ENCODE measurements at places on chromosomes 2 and 18.

- DNase-seq, result no peak
Measured at GRCh38 chr2:60880643-60881046, 729 bp upstream of the REL start.

DNA sequence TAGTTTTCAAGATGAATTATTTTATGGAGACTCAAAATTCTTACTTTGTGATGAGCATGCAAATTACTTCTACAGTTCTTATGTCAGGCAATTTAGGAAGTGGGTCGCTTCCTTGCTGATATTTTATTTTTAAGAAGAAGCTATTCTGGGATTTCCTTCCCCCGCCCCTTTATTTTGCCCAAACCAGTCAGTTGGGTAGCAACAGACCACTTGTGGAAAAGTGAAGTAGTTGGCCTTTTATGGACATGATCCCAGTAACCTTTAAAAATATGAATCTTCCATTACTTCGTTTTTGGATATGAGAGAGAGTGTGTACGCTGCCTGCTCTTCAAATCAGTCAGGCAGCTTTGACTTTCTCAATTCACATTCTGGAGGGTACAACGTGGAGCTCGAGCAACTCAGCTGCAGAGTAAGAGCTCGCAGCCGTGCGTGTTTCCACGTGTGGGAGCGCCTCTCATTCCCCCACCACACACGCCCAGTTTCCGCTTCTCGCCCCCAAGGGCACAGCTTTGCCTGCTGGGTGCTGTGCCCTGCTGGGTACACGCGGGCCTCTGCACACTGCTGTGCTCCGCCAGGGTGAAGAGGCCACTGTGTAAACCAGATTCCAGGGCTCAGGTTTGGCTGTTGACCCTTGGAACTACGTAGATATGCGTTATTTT is 92.6 kb downstream of the ITGB1BP1 start:
- no peak for DNase-seq

DNA sequence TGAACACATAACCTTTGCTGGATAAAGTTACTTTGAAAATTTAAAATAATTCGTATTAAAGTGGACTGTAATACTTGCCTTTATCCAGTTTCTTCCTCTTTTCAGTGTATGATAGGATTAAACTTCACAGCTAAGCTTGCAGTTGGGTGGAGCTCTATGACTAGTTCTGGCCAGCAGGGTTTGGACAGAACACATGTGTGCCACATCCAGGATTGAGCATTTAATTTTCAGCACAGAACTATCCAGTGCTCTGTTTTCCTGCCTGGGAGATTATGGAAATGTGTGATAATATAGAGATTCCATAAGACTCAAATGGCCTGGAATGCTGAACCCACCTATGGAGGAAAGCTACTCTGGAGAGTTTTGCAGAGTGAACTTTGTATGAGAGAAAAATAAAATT is 200.2 kb downstream of the OSR1 start:
- DNase-seq, result no peak

DNA sequence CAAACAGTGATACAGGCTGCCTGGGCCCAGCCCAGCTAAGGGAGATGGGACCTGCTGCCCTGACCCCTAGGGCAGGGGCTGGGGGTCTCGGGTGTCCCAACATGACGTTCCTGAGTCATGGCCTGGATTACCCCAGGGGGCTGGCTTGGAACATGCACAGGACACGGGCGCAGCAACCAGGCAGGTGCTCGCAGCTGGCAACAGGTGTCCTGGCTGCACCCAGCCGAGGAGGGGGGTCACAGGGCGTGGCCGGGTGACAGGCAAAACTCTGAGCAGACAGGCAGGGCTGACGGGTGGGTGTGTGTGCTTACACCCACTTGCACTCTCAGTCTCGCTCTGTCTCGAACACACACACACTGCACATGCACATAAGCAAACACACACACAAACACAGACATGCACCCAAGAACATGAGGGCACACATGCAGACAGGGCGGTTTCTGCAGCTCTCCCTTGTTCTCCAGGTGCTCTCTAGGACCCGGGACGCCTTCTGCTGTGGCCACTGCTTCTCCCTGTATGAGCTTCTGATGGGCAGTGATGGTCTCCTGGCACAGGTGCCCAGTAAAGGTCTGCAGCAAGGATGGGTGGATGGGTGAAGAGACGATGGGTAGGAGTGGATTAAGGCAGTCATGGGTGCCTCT is 33.7 kb upstream of the TAF1B start:
- DNase-seq, result no peak

- no peak for DNase-seq
Measured at GRCh38 chr2:223928113-223929006, 16.8 kb downstream of the WDFY1 start.

DNA sequence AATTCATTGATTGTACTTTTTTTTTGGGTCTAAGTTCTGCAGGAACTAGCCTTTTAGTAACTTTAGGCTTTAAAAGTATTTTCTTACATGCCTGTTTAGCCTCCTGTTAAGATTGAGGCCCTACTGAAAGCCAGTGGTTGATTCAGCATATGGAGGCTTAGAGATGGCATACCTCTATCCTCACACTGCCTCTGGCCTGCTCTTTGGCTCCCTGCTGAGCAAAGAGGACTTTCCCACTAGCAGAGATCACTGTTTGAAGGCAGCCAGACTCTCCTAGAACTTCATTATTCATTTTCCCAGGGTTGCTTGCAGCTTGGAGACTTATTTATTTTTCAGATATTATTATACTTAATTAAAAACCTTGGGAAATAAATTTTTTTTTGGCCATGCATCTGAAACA is 405.6 kb upstream of the MEX3C start:
- no peak for DNase-seq

DNA sequence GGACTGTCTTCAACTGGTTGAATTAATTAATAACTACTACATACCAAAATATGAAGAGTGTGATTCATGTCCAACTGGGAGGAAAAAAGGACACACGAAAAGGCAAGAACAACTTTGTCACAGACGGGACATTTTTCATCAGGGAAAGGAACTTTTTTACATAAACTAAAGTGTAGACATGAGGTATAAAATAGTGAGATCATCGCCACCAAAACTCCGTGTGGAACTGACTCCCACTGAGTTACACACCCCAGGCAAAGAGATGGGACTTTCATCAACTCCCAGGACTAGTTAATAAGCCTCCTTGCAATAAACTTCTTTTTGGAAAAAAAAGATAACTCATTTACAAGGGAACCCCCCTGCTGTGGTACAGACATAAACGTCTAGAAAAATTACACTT is 12.9 kb upstream of the NMI start:
- no peak for DNase-seq

- DNase-seq, result no peak
Measured at GRCh38 chr2:196174404-196174803, 3.0 kb upstream of the STK17B start.

GRCh38 chr2:198309673-198310280 is 505.4 kb downstream of the PLCL1 start:
- DNase-seq, result no peak

DNA sequence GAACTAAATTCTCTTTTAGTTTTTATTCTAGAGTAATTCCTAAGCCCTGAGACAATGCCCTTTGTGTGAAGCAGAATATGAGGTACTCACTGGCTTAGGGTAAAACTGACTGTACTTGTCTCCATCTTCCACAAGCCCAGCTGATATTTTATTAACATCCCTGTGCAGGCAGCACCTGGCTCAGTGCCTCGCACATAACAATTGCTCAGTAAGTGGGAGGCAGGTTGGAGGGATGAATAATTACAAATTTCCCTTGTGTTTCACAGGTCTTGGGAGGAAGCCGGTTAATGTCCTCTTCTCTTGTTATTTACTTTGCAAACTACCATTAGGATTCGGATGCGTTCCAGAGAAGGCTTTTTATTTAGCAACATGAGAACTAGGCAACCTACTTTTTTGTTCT is 249.8 kb upstream of the FSHR start:
- no peak for DNase-seq

DNA sequence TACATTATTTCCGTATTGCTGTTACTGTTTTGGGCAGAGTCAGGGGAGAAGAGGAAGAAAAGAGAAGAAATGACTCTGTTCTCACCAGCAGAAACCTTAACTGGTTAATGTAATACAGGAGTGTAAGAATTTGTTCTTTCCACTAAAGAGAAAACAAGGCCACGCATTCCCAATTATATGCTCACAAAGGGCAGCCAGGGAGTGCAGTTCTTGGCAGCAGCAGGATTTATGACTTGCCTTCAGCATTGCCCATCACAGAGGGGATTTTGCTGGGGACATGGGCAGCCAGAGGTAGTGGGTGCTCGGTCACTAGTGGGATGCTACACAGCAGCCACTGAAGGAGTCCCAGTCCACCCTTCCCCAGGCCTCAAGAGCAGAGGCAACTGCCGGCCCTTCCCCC is 18.4 kb downstream of the MREG start:
- DNase-seq, result no peak

- no peak for DNase-seq
Measured at GRCh38 chr2:232878855-232879617, 9.0 kb downstream of the SNORC start.

DNA sequence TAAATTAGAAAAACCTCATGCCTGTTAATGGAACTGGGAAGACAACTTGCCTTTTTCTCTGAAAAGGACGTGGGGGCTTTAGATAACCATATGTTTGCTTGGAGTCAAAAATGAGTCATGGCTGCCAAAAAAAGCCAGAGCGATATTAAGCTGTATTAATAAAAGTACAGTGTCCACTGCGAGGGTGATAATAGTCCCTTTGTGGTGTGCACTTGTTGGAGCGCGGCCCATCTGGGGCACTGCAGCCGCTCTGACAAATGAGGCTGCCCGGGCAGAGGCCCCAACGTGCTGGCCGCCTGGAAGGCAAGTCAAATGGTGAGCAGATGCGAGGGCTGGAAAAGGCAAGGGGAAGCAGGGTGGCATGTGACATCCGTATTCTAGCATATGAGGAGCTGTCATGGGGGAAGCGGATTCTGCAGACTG is 103.3 kb upstream of the NCK2 start:
- DNase-seq, result no peak

- DNase-seq, result no peak
Measured at GRCh38 chr2:241935314-241935713, 65.8 kb downstream of the RTP5 start.

DNA sequence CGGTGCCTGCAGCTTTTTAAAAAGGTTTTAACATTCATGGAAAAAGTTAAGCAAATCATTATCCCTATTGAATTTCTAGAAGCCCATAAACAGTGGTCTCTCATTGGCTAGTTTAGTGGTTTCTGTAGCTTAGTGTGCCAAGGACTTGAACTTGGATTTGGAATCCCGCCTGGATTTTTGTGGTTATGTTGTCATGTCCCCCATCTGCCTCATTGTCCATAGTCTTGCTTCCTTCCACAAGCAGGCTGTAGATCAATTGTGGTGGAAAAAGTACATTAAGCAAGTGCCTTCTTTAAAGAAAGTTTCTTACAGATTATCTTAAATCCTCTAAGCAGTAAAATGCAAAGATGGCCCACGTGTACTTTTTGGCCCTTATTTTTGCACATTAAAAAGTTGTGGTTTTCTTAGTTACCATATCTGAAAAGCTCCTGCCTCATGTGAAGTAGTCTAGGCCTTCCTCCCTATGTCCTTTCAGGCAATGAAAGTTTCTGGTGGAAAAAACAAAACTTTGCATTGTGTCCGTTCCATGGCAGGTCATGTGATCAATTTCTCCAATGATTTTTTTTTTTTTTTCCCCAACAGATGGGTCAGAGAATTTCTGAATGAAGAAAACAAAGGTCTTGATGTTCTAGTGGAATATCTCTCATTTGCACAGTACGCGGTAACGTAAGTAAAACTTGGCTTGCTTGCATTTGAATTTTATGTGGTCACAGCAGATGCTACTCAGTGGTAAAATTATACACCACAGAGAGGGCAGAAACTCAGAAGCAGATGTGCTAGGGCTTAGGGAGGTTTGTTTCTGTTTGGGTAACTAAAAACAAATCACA is 158.9 kb downstream of the PRPF40A start:
- DNase-seq, result no peak

- DNase-seq, result no peak
Measured at GRCh38 chr2:241675885-241676284, 10.7 kb downstream of the DTYMK start.

DNA sequence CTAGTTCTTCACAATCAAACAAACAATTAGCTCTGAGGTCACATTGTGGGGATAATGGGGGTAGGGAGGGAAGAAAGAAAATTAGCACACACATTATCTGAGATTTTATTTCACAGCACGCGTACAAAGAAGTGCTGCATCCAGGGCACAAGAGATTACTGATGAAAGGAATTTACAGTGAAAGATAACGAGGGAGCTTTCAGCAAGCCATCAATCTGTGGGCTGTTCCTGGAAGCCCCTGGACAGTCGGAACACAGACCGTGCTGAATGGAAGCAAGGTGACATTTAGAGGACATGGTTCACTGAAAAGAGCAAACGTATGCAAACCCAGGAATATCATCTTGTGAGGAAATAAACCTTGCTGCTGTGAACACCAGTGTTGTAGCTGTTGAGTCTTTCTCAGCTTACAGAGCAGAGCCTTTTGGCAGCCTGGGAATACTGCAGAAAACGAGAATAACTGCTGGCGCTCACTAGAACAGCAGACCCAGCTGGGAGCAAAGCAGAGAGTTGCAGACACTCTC is 63.2 kb downstream of the SCG2 start:
- no peak for DNase-seq

DNA sequence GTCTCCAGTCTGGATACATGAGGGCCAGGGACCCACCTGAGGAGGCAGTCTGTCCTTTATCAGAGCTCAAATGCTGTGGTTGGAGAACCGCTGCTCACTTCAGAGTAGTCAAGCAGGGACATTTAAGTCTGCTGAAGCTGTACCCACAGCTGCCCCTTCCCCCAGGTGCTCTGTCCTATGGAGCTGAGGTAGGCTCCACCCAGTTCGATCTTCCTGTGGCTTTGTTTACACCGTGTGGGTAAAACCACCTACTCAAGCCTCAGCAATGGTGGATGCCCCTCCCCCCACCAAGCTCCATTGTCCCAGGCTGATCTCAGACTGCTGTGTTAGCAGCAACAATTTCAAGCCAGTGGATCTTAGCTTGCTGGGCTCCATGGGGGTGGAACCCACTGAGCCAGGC is 731.4 kb upstream of the HS6ST1 start:
- DNase-seq, result no peak

- DNase-seq, result no peak
Measured at GRCh38 chr2:68832233-68832869, 38.8 kb downstream of the BMP10 start.
